Heart right ventricle (tissue), 16 donors: ENCODE measurements at places on chromosomes 7 and 10. TPM values are rescaled to one million over a fixed set of nuclear protein-coding genes. Genes with fewer than 3 reads are reported as not detected.
A peak's percentile ranks its signal among the peaks of the same experiment; 100 is the strongest.

- DNase-seq = no peak
- no peak overlapping the region for H3K27ac ChIP-seq
- H3K4me3 ChIP-seq = no peak overlapping the region
- H3K4me1 ChIP-seq = peaks cover 16% of the 10 kb centered on the region
- peaks cover 7% of the 10 kb centered on the region for H3K36me3 ChIP-seq
- no peaks in the 10 kb centered on the region for H3K27me3 ChIP-seq
These were observed 17.0 kb downstream of the XPNPEP1 start for GRCh38 chr10:109906316-109906715.

- DNase-seq = no peak
- no peaks in the 10 kb centered on the region for H3K36me3 ChIP-seq
- no peak overlapping the region for H3K27ac ChIP-seq
- H3K4me1 ChIP-seq = no peaks in the 10 kb centered on the region
- no peak overlapping the region for H3K4me3 ChIP-seq
These were observed 42.6 kb downstream of the EXOC4 start for GRCh38 chr7:133295484-133295883.

DNA sequence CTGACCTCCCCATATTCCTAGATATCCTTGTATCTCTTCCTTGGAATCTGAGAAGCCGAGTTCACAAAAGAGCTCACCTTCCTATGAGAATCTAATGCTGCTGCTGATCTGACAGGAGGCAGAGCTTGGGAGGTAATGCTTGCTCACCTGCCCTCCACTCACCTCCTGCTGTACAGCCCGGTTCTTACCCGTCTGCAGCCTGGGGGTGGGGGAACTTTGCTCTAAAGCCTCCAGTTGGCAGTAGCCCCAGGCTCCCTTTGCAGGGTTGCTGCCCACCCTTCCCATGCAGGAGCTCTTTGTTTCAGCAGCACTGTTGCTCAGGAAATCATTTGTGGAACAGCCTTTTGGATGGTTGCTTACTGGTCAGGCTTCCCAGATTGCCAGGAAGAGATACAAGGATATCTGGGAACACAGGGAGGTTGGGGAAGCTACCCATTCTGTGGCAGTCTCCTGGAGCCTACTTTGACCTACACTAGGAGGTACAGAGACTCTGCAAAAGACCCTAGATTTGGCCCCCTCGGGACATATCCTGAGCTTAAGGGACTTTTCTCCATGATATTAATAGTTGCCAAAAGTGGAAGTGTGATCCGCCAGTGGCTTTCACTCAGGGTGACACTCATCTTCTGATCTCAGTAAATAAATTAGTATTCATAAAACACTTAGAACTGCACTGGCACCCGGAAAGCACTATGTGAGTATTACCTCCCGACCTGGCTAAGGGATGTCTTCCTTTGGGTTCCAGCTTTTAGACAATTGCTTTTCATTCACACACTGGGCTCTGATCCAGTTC is 363.7 kb upstream of the PODXL start:
- no peaks in the 10 kb centered on the region for H3K36me3 ChIP-seq
- no peaks in the 10 kb centered on the region for H3K27me3 ChIP-seq
- H3K27ac ChIP-seq = no peak overlapping the region
- H3K4me1 ChIP-seq = no peaks in the 10 kb centered on the region
- H3K4me3 ChIP-seq = no peak overlapping the region

DNA sequence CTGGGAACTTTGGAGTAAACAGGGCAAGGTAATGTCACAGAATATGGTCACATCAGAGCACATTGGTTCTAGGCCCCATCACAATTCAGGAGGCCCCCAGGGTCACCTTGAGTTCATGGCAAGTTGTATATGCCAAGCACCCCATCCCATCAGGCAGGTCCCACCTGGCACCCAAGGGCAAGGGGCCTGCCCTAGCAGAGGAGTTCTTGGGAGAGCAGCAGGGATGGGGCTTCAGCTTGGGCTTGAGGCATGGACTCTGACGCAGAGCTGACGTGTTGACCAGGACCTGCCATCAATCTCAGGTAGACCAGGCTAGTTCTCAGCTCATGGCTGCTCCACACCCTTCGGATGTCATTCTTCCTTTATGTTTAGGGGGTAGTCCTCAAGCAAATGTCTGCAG is 20.9 kb downstream of the PLAC9 start:
- no peak for DNase-seq
- H3K36me3 ChIP-seq = peaks cover 95% of the 10 kb centered on the region
- no peaks in the 10 kb centered on the region for H3K27me3 ChIP-seq
- no peak overlapping the region for H3K4me3 ChIP-seq
- H3K27ac ChIP-seq = no peak overlapping the region

DNA sequence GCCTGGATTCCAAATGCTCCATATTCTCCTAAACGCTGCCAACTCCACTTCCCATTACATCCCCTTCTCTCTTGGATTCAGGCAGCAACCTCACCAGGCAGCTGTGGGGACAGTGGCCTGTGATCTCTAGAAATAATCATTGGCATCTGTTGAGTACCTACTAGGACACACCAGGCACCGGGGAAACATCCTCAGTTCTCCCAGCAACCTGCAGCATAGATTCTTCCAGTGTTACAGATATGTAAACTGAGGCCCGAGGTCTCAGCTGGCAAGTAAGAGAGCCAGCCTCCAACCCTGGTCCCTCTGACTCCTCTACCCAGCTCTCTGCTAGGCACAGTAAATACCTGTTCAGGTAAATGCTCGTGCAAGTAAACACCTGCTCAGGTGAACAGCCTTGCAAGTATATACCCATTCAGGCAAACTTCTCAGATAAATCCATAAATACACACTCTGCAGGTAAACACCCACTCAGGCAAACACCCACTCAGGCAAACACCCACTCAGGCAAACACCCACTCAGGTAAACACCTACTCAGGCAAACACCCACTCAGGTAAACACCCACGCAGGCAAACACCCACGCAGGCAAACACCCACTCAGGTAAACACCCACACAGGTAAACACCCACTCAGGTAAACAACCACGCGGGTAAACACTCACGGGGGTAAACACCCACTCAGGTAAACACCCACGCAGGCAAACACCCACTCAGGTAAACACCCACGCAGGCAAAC is 18.7 kb downstream of the ASB13 start:
- H3K4me1 ChIP-seq = peaks cover 33% of the 10 kb centered on the region
- H3K36me3 ChIP-seq = peaks cover 50% of the 10 kb centered on the region
- H3K4me3 ChIP-seq = no peak overlapping the region
- no peaks in the 10 kb centered on the region for H3K27me3 ChIP-seq

- DNase-seq = no peak
- H3K27me3 ChIP-seq = no peaks in the 10 kb centered on the region
- no peak overlapping the region for H3K27ac ChIP-seq
These were observed 62.9 kb upstream of the NMT2 start for GRCh38 chr10:15231426-15231825.

- H3K4me1 ChIP-seq = peaks cover 28% of the 10 kb centered on the region
- no peak for DNase-seq
- H3K27ac ChIP-seq = peak overlapping the region; percentile 39
- no peaks in the 10 kb centered on the region for H3K36me3 ChIP-seq
- H3K27me3 ChIP-seq = no peaks in the 10 kb centered on the region
These were observed 16.7 kb upstream of the SYPL1 start for GRCh38 chr7:106128836-106129235.

DNA sequence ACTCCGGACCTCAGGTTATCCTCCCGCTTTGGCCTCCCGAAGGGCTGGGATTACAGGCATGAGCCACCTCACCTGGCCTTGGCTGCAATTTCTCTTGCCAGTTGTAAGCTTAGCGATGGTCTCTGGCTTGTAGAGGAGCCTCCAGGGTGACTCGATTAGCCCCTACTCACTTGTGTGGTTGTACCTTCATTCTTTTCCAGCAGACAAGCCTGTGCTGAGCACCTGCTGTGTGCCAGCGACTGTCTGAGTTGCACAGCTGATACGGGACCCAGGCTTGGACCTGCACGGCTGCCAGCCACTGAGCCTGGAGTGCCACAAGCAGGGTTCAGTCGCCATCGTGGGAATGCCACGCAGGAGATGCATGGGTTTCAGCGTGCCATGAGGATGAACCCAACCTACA is 42.0 kb upstream of the DNAJB6 start:
- H3K36me3 ChIP-seq = no peaks in the 10 kb centered on the region
- no peak for DNase-seq
- no peak overlapping the region for H3K4me3 ChIP-seq
- no peak overlapping the region for H3K27ac ChIP-seq

The ITIH5 gene
- total RNA-seq = 13.6 TPM
